WTC11 (cell line): ENCODE measurements at places on chromosomes 6 and 20. TPM values are rescaled to one million over a fixed set of nuclear protein-coding genes. Genes with fewer than 3 reads are reported as not detected.
A peak's percentile ranks its signal among the peaks of the same experiment; 100 is the strongest.

DNA sequence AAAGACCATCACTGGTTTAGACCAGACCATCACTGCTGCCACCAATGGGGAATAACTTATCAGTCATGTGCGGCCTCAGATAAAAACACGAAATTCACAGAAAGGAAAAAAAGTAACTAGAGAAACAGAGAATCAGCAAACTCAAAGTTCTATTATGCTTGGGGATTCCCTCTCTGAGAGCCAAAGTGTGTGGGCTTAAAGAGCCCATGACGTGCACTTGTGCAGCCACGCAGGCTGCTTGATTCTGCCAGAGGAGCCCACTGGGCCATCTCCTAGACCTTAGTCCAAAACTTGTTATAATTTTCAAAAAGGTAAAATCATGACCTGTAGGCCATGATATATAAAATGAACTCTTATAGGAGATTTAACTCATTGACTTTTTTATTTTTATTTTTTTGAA, 15.2 kb downstream of the RAB44 start:
- no peak for DNase-seq

GRCh38 chr6:74749211-74750147, 456.4 kb downstream of the COL12A1 start:
- no peak for DNase-seq

GRCh38 chr6:156164701-156165452, 612.3 kb upstream of the ARID1B start:
- DNase-seq, result no peak

DNA sequence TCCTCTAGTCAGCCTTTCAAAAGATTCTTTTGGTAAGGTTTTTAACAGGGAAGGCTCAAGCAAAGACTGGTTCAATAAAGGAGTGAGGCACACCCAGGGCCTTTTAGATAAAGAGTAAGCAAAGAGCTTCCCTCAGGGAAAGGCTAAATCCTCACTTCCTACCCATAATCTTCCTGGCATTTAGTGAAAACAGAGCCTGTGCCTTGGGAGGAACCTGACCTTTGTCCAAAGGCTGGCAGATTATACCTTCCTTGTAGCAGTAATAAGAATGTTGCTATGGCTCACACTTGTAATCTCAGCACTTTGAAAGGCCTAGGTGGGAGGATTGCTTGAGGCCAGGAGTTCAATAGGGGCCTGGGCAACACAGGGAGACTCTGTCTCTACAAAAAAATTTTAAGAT, 280.1 kb upstream of the PLCB4 start:
- DNase-seq, result no peak

DNA sequence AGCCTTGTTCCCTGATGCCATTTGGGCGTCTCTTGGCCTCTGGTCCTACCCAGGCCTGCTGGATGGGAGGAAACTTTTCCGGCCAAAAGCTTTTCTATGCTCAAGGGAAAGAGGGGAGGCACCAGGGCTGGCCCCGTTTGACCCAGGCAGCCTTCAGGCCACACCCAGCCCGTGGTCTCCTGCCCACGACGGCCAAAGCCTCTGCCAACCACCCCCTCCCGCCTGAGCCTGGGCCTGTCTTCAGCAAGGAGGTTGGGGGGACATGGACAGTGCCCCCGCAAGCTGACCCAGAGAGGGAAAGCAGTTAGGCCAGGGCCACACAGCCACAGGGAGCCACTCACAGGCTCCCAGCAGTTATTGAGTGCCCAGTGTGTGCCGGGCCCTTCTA, 49.5 kb downstream of the SRC start:
- DNase-seq, result no peak

DNA sequence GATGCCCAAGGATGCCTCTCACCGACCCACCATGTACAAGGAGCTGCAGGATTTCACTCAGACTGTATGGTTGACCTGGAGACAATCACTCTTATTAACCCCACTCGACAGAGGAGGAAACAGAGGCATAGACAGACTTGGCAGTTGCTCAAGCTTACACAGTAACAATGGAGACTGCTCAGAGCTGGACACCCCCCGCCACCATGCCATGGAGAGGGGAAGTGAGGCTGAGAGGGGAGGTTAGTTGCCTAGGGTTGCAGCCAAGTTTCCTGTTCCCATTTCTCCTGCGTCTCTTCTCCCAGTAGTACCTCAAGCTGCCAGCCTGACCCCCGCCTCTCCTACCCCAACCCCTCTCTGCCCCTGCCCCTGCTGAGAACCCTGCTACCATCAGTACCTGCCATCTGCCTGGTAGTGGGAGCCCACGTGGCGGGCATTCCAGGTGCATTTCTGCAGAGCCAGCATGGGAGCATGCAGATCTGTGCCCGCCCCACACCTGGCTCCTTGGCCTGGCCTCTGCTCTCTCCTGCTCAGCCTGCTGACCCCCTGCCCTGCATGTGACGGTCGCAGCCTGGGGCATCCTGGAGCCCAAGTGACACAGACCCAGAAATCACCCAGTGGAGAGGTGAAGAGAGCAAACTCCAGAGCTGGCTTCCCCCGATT, 157.7 kb downstream of the PREX1 start:
- no peak for DNase-seq

GRCh38 chr20:5822569-5822968, 72.4 kb downstream of the SHLD1 start:
- DNase-seq, result no peak

- DNase-seq, result no peak
Measured at GRCh38 chr20:50555662-50556061, 45.5 kb downstream of the PTPN1 start.

DNA sequence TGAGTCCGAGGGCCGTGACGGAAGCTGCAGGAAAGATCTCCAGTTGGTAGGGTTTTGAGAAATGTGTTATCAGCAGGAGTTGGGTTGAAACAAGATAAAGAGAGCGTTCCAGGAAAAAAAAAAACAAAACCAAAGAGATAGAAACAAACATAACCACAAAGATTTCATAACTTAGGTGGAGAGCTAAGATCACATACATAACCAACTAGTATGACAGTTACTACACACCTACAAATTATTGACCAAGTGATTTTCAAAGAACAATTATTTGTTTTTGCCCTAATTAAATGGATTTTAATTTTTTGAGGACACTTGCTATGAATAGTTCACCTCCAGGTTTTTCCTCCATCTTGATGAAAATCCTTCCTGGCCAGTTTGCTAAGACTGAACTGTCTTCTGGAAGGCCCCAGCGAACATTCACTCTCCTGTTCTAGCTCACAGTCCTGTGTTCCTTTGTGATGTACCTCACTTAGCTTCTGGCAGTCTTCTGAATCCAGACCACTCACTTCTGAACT, 69.4 kb downstream of the SNX9 start:
- DNase-seq, result no peak

Gene PACSIN1
- total RNA-seq, result 10.6 to 12.6 TPM (median 10.7 TPM) in 3 replicates

DNA sequence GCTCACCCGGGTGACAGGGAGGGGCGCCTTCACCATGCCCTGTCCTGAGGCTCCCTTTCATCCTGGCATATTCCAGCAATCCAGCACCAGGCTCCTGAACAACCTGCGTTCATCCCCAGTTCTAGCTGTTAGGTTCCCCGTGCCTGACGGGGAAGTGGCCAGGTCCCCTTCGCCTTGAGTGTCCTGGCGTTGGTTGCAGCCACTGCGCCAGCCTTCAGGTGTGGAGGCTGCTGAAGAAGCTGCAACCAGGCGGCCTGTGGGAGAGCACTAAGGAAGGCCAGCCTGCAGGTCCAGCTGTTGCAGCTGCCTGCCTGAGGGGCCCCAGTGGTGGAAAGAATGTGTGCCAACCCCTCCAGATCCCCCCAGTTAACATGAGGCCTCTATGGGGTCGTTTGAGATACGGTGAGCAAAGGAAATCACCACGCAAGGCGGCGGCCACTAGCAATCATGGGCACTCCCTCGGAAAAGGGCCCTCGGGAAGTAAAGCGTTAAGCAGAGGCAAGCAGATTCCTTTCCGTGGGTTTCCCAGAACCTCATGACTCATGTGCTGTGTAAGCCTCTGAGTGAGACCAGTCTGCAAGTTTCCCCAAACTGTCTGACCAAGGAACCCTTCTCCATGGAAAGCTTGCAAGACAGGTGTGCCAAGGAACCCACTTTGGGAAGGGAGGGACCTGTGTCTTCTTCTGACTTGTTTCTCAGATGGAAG, 320.8 kb downstream of the TAF4 start:
- DNase-seq, result no peak

- DNase-seq, result no peak
Measured at GRCh38 chr6:56739836-56740815, 97.4 kb upstream of the DST start.

DNA sequence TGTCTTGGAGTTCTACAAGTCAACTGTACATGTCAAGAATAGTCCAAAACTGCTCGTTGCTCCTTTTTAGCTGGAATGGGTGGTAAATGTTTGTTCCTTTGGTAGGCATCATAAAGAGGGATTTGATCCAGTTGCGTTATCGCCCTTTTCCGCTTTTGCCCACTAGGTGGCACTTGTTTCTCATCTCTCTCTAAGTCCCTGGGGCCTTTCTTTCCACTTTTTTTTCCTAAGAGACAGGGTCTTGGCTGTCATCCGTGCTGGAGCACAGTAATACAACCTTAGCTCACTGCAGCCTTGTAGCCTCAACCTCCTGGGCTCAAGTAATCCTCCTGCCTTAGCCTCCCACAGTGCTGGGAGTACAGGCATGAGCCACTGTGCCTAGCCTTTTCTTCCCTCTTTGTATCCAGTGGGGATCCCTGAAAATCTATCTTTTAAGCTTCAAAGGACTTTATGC, 20.7 kb downstream of the GTPBP2 start:
- DNase-seq, result peak; percentile 79

Gene PEX6
- 8.2 to 12.6 TPM (median 11.7 TPM) in 3 replicates for total RNA-seq

DNA sequence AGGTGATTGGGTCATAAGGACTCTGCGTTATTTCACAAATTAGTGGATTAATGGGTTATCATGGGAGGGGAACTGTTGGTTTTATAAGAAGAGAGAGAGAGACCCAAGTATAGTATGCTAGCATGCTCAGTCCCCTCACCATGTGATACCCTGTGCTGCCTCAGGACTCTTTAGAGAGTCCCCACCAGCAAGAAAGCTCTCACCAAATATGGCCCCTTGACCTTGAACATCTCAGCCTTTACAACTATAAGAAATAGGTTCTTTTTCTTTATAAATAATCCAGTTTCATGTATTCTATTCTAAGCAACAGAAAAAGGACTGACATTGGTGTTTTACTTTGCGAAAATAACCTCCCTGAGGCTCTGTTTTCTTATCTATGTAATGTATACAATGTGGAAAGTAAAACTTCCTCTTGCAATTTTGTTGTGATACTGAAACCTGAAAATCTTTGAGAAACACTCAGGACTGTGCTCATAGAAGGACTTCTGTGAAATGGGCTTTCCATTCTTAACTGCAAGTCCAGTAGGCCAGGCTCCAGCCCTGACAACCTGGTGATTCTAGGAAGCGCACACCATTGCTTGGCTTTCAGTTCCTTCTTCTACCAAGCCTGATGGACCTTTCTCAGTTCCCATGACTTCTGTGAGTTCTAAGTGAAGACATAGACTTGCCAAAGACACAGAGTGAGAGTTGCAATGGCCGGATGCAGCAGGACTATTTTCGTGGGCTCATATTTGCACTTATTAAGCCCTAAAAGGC, 21.9 kb downstream of the SIRPD start:
- DNase-seq, result no peak

Gene THBD
- total RNA-seq, result 0.34 to 1.0 TPM (median 0.92 TPM) in 3 replicates

Gene NFKBIE
- 8.3 to 10.4 TPM (median 10.3 TPM) in 3 replicates for total RNA-seq

- no peak for DNase-seq
Measured at GRCh38 chr6:142292166-142292924, 9.5 kb upstream of the ADGRG6 start.

Gene RBPJL
- 0.78 to 0.85 TPM (median 0.80 TPM) in 3 replicates for total RNA-seq

DNA sequence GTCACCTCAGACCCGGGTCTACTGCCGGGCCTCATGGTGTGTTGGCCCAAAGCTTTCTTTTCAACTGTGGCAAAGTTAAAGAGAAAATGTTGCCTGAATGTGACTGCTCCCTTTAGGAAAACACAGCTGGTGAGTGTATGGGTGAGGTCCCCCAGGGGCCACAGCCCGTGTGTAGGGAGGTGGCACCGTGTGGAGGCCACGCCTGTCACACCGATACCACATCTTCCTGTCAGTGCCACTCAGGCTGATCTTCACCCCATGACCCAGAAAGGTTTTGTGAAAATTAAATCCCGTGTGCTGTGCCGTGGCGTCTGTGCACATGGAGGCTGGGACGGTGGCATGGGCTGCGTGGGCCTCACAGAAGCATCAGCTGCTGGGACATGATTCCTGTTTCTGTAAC, 10.7 kb upstream of the ADRM1 start:
- DNase-seq, result no peak

- DNase-seq, result no peak
Measured at GRCh38 chr6:16769131-16769985, 8.1 kb upstream of the ATXN1 start.

DNA sequence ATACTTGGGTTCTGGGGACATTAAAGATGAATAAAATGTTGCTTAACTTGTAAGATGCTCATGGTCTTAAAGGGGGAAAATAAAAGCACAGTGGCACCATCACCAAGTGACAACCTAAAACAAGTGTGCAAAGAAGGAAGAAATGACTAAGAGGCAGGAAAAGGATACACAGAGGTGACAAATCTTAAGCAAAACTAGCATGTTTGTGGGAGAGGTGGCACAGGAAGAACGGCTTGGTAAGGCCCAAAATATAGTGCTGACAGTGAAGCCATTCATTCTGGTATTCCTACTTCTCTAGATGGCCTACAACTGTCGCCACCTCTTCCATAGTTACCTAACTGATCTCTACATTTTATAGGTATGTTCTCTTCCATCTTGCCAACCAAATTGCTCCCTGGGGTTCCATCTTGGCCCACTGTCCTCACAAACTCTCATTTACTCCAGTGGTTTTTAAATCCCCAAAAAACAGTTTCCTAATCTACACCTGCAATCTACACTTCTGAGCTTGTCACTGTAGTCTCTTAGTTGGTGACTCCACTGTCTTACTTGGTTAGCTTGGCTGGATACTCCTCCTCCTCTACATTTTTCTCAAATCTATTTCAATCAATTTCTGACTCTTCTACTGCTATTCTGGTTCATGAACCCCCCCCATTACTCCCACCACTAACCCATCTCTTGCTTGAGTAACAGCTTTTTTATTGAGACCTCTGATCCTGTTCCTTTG, 33.5 kb downstream of the FAM8A1 start:
- DNase-seq, result no peak

DNA sequence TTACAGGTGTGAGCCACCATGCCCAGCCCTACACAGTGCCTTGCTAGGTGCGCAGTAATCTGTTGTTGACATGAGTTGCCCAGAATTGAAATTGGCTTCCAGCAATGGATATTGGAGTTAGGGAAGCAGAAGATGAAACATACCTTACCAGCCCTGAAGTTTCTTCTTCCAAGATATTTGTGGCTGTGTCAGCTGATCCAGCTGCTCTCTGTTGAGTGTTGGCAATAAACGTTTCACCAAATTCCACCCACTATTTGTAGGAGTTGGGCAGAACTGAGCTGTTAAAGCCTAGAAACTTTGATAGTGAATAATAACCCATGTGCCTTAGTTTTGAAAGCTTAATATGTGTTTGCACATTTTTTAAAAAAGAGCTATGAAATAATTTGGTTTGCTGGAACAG, 218.2 kb upstream of the SNX9 start:
- DNase-seq, result no peak
